ENCODE measurements at places on chromosomes 12 and 14.

- no peak for DNase-seq
These were observed 53.0 kb downstream of the NPAS3 start for GRCh38 chr14:32991691-32992090.

DNA sequence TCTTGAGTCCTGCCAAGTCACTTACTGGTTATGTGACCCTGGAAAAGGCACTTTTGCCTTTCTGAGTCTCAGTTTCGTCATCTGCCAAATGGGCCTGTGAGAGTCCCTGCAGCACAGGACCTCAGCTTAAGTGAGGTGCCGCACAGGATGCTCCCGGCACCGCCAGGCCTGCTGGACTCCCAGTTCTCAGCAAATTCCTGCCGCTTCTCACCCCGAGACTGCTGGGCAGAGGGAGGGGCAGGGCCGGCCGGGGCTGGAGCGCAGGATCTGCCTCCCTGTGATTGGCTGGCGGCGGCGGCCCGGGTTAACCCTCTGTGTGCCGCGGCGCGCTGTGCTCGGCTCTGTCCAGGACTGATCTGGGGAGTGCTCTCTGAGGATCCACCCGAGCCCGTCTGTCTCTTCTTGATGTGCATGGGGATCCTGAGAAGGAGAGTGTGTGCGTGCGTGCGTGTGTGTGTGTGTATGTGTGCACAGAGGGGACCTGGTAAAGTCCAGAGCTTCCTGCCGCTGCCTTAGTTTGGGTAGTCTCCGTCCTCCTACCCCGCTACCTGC is 8.6 kb downstream of the SETD1B start:
- peak; percentile 94 for DNase-seq

GRCh38 chr12:132546647-132547046 is 56.7 kb downstream of the FBRSL1 start:
- DNase-seq = no peak

DNA sequence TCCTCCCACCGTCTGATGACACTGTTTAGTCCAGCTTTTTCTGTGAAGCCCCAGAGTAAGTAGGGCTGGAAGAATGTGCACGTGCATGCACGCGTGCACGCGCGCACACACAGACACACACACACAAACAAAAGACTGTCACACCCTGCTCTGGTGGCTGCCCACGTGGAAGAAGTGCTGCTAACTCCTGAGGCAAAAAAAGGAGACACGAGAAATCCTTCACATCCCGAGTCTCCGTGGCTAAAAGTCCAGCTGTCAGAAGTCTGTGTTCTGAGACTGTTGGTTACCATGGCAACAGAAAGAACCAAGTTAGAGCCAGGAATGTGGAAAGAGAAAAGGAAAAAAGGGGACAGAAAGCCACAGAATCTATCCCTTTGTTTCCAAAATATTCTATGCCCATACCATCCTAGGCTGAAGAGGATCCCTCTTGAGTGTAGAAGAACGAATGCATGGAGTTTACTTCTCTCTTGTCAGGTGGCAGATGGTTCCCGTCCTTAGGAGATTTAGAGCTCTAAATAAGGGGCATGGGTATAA is 1.6 kb upstream of the C12orf71 start:
- peak; percentile 42 for DNase-seq

- no peak for DNase-seq
These were observed 17.1 kb downstream of the ERP27 start for GRCh38 chr12:14921218-14921617.

GRCh38 chr12:71548893-71549292 is 109.3 kb downstream of the LGR5 start:
- DNase-seq = no peak

DNA sequence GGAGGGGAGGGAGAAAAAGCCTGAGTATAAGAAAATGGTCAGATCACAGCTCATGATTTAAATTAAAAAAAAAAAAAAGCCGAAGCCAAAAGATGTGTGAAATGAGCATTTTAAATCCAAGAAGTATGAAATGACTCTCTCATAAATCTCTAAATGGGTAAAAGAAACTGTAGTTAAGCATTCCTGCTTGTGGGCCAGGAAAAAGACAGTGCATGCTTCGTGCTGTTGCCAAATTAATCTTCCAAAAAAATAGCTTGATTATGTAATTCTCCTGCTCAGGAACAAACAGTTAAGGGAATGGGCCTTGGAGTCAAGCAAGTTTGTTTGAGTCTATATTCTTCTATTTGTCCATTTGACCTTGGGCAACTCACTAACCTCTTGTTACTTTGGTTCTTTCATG is 325.4 kb upstream of the SEL1L start:
- no peak for DNase-seq

GRCh38 chr12:68352067-68352466 is 19.9 kb upstream of the MDM1 start:
- no peak for DNase-seq

DNA sequence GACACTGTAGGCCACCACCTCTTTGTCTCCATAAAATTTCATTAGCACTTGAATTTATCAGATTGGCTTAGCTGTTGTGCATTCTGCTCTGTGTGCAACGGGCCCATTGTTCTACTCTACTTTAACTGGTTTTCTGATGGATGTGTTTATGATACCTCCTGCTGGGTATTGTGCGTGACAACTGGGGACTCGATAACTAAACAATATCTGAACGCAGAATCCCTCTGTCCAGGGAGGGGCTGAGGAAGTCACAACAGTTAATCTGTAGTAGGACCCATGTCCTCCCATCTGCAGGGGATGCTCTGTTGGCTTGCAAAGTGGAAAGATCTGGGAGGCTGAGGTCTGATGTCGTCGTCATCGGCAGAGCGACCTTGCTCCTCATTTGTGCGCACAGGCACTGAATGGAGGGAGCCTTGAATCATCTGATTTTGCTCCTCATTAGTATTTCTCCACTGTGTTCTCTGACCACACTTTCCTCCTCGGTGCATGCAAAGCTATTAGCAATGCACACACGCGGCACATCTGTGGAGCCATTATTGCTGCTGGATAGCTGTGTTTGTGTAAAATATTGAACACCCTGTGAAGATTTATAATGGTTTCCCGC is 422.5 kb downstream of the NRXN3 start:
- no peak for DNase-seq

DNA sequence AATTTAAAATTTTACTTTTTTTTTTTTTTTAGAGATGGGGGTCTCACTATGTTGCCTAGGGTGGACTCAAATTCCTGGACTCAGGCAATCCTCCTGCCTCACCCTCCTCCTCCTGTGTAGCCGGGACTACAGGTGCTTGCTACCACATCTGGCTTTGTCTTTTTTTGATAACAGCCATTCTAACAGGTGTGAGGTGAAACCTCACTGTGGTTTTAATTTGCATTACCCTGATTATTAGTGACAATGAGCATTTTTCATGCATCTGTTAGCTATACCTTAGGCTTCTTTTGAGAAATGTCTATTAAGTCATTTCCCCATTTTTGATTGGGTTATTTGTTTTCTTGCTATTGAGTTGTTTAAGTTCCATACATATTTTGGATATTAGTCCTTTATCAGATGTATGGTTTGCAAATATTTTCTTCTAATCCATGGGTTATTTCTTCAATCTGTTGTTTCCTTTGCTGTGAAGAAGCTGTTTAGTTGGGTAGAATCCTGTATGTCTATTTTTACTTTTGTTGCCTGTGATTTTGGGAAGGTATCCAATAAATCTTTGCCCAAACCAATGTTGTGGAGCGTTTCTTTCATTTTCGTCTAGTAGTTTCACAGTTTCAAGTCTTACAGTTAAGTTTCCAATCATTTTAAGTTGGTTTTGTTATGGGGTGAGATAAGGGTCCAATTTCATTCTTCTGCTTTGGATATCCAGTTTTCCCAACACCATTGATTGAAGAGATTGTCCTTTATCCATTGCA is 86.1 kb downstream of the MYF5 start:
- no peak for DNase-seq

GRCh38 chr12:115606040-115606439 is 671.5 kb downstream of the MED13L start:
- DNase-seq = no peak

DNA sequence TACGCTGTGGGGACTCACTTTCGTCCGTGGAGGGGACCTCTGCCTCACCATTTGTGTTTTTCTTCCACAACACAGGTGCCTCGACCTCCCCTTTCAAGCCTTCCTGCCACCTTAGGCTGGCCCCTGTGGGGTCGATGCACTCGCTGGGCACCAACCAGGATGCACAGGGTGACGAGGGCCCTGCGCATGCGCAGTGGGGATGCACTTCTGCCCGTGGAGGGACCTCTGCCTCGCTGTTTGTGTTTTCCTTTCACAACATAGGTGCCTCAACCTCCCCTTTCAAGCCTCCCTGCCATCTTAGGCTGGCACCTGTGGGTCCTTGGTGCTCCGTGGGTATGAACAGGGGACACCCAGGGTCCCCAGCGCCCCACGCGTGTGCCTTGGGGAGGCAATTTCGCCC is 356.8 kb downstream of the ALG10 start:
- DNase-seq = no peak

DNA sequence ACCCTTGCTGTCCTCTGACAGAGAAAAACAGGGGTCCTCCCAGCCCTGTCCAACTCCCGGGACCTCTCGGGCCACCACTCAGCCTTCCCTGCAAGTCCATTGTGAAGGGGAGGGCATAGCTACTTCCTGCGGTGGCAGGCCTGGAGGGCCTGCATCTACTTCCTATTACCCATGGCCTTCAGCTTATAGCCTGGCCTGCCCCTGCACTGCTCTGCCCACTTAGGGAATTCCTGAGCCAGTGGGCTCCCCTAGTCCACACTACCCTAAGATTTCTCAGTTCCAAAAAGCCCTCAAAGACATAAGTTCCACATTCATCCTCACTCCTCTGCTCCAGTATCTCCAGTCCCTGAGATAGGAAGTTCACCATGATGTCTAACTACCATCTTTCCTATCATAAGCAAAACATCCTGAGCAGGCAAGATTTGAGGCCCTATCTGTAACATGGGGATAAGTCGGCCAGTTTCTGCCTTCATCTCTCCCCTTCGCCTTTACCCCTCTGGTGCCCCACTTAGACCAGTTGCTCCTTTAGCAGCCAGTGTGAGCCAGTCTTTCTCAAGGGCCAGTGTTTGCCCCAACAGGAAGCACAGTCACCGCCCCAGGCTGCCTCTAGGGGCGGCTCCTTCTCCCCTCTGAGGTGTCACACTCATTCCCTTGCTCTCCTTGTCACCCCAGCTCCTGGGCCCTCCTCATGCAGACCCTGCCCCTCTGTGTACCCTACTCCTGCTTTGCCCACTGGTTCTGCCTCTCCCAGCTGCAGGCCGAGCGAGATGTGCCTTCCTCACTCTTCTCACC is 10.9 kb downstream of the HDAC7 start:
- DNase-seq = peak; percentile 52

DNA sequence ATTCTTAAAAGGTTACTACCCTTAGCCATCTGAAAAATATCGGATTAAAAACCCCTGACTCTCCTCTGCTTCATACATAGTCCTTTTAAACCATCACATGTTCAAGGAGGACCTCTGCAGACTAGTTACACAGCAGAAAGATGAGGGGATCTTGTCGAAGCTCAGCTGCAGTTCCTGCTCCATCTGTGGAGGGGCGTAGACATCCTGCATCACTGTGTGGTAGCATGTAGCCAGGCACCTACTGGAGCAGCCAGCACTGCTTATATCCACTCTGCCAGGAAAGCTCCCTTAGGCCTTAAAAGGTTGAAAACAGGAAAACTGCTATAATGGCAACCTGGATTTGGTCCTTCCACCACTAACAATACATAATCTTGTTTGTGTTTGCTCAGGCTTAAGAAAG is 57.6 kb upstream of the STRN3 start:
- no peak for DNase-seq

DNA sequence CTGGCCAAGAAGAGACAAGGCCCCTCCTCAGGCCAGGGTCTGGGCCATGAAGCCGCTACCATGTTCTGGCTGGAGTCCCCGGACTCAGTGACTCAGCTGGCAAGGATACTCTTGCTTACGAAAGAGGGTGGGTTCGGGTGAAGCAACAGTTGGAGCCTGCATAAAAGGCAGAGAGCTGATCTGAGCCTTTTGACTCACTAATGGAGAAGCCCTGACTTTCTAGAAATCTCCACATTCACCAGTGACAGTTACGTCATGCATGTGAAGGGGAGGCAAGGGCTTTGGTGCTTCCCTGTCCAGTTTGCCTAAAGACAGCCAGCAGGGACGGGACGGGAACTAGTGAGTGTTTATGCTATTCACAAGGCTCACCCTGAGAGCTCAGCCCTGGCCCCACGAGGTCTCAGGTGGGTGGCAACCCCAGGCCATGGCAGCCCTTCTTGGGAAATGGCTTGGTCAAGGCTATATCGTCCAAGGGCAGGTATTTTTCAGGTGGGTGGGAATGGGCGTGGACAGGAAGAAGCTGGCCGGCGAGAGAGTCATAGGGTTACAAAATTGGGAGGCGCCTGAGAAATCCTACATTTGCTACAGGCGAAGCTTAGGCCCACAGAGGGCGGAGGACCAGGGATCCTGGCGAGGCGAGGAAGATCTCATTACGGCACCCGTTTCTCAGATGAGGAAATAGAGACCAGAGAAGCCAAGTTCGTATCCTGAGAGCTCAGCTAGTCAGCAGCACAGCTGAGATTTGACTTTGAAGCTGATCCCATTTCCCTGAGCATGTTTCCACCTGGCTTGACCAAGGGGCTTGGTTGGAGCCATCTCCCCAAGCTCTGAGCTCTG is 314.6 kb downstream of the BCL11B start:
- peak; percentile 91 for DNase-seq

GRCh38 chr12:124796303-124796960 is 67.2 kb downstream of the SCARB1 start:
- DNase-seq = no peak

- DNase-seq = no peak
These were observed 173.2 kb upstream of the MYL2 start for GRCh38 chr12:111093428-111094142.

DNA sequence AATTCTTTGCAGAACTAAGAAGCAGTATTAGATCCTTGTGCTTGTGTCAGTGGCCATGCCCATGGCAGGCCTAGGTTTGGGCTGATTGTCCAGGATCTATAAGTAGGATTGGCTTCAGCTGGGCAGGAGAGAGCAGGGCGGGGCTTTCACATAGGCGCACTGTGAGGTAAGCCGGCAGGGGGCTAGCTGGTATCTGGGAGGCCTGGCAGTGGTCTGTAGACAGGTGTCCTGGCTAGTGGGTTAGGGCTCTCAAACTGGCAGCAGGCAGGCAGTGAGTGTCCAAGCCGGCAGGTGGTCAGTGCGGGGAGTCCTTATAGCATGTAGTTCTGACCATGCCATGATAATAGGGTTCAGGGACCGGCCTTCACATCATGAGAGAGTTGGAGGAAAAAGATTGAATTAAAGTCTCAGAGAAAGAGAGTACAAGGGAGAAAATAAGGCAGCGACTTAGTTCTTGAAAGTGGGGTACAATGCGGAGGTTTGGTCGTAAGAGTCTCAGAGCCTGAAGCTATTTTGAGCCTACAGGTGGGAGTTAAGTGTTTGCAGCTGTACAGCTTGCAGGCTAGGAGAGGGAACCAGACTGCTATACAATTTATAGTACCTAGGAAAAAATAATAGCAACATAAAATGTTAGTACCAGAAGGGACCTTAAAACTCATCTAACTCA is 137.4 kb downstream of the TPH2 start:
- no peak for DNase-seq

- DNase-seq = no peak
These were observed 138.4 kb upstream of the PARP11 start for GRCh38 chr12:4011597-4011996.
